Hematopoietic multipotent progenitor cell (in vitro differentiated cells): ENCODE measurements at places on chromosomes 11 and 22.

GRCh38 chr22:30046716-30047363 is 33.4 kb upstream of the HORMAD2 start:
- no peak for DNase-seq

DNA sequence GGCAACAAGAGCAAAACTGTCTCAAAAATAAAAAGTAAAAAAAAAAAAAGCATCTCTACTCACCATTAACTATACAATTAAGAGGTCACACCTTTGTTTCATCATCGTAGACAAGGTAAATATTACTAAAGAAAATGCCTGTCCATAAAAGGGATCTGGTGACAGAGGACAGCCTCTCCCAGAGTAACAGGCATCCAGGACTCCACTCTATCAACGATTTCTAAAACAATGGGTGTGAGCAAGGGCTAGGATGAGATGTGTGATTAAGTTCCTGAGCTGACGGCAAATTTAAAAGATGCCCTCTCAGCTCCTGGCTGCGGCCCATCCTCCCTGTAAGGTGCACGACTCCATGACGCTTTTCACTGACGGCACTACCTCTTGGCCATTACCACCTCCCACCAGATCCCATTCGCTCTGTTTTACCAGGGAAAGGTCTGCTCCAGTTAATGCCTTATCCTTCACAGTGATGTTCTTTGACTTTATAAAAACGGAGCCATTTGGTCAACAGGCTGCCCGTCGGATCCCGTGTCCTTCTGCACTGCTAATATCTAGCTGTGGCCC is 2.3 kb upstream of the TMEM45B start:
- no peak for DNase-seq

GRCh38 chr22:50326956-50327710 is at the start of gene DENND6B:
TSS of gene DENND6B (minus strand) at chr22:50327012. CDS start at chr22:50326988, 24 bp downstream.
- peak; percentile 78 for DNase-seq

- DNase-seq = peak; percentile 48
Observed at GRCh38 chr11:74288161-74288560, 23.3 kb downstream of the P4HA3 start.

- DNase-seq = no peak
Observed at GRCh38 chr22:48090332-48090672, 1327.9 kb downstream of the TBC1D22A start.
